Activated CD4-positive, alpha-beta T cell treated with anti-CD3 and anti-CD28 coated beads for 36 hours (primary cell): ENCODE measurements at places on chromosomes 5 and 9. TPM values are rescaled to one million over a fixed set of nuclear protein-coding genes. Genes with fewer than 3 reads are reported as not detected.

Gene GLRA1
- not detected for total RNA-seq

Gene MLANA
- total RNA-seq = not detected

Gene OLFML2A
- total RNA-seq = 0.05 TPM

Gene GZMA
- 2.4 TPM for total RNA-seq

Gene OTULINL
- total RNA-seq = 10.9 TPM

Gene BRINP1
- total RNA-seq = not detected

Gene SLC6A3
- total RNA-seq = not detected

Gene LCN2
- not detected for total RNA-seq

Gene ADGRD2
- not detected for total RNA-seq

Gene LMNB1
- total RNA-seq = 209 TPM

Gene GCNT1
- 4.6 TPM for total RNA-seq

Gene SUSD1
- 2.5 TPM for total RNA-seq

Gene ERBIN
- 52.3 TPM for total RNA-seq

Gene COQ4
- total RNA-seq = 38.8 TPM

Gene C6
- not detected for total RNA-seq

Gene PTCH1
- 4.4 TPM for total RNA-seq
